Stimulated activated CD4-positive, alpha-beta T cell treated with anti-CD3 and anti-CD28 coated beads, Interleukin-1b, Interleukin-23, amount 100 ng/mL, for 4 hours (primary cell): ENCODE measurements at places on chromosomes 4 and X.

DNA sequence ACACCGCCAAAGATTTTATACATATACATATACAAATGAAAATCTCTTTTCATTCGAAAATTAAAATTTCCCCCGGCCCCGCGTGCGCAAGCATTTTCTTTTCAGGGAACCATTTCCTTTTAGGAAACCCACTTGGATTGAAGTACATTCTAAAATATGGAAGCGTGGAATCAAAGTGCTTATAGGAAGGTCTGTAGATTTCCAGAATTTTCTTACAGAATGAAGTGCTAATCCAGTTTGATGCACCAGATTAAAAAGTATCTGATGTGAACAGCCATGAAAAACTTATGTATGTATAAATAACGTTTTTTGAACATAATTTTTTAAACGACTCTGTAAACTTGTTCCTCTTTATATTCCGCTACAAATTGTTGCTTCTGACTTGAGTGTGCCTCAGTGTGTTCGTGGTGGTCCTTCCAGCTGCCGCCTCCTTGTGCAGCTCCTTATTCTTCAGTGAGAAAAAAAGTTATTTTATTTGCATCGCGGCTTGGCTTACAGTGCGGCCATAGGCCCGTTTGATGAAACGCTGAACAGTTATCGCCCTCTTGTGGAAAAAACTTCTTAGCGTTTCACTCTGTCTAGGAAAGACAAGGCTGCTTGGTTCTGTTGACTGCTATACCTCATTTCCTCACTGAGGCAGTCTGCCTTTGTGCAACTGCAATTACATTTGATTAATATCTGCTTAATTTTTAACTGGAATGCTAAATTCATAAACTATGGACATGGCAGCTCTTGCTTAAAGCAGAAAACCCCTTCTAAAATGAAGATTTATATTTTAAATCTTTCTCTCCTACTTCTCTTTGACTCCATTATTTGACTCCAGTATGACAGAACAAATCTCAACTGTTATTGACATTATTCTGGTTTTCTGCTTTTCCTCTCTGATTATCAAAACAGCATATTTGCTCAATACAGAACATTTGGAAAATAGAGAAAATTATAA lies 4.7 kb upstream of the NKX6-1 start:
- DNase-seq: no peak

- no peak for DNase-seq
Observed at GRCh38 chrX:13013363-13014110, 30.9 kb downstream of the FAM9C start.

DNA sequence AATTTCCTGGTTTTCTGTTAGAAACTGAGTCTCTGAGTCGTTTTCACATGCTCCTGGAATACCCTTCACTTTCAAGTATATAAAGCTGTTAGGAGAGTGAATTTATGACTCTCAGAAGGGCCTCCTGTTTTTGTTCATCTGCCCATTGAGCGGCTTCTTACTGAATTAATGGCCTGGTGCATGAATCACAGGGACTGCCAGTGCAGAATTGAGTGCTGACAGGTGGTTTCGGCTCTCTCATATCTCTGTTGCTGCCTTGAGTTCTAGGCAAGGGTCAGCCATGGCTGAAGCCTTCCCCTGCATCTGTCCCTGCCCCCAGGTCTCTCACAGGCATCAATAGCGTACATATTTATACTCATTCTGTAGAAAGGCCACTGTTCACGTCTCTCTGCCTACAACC lies 22.7 kb upstream of the SEPSECS start:
- no peak for DNase-seq

DNA sequence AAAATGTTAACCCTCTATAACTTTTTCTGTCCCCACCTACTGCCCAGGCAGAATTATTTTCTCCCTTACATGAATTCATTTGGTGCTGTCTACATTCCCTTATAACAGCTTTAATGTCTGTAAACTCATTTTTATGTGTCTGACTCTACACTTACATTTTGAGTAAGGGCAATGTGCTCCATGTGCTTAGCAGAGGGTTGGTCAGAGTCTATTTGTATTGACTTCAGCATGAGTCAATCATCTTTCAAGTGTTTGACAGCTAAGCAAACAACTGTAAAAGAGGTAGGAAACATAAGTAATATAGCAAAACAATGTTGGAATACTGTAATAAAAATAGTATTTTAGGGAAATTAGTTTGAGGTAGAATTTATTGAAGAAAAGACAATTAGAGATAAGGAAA lies 6.3 kb downstream of the IL15 start:
- DNase-seq: no peak

DNA sequence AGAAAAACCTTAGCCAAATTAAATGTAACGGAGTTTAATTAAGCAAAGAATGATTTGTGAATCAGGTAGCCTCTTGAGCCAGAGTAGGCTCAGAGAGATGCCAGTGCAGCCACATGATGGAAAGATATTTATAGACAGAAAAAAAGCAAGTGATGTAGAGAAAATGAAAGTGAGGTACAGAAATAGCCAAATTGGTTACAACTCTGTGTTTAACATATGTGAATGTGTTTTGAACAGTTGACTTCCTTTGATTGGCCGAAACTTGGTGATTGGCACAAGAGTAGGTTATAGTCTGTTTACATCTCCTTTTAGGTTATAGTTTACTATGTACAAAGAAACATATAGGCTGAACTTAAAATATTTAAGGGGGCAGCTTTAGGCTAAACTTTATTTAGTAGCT lies 459.9 kb upstream of the BOD1L1 start:
- DNase-seq: no peak

GRCh38 chr4:80026100-80026499 lies 46.9 kb downstream of the ANTXR2 start:
- no peak for DNase-seq

- DNase-seq: no peak
Observed at GRCh38 chrX:154040863-154041262, 21.2 kb upstream of the IRAK1 start.

DNA sequence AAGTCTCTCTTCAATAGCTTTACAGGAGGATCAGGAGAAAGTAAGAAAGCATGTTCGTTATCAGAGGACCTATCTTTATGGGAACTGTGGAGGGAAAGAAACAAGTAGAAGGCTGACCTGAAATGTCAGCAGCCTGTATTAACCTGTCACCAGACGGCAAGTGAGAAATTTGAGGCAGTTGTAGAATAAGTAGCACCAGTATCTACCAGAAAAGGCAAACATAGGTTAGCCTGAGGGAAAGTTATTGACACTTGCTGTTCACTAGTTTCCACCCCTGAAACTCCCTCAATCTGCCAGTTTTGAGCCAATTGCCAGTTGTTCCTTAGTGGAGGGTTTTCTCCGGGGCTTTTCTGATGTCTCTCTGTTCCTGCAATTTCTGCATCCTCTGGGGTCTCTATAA lies 36.4 kb downstream of the ZNF81 start:
- DNase-seq: no peak

DNA sequence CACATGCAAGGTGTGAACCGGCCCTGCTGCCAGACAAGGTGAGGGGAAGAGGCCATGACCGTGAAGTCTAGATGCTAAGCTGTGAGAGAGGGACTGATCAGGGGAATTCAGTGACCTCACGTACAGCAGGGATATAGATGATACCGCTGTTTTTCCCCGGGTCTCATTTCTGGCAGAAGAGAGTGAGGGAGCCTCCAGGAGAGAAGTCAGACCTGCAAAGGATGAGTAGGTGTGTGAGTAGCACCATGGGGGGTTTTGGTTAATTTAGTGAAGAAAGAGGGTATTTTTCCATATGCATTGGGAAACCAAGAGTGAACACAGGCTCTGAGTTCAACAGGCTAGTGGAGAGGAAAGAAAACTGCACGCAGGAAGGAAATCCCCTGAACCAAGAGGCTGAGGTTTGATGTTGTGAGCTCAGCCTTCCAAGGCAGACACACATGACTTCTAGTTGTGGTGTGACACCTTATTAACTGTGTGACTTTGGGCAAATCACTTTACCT lies 127.6 kb upstream of the GATB start:
- no peak for DNase-seq

GRCh38 chr4:85780664-85781063 lies 305.7 kb downstream of the ARHGAP24 start:
- DNase-seq: no peak

- DNase-seq: no peak
Observed at GRCh38 chr4:122017296-122017695, 65.4 kb upstream of the TRPC3 start.

- no peak for DNase-seq
Observed at GRCh38 chr4:175238827-175239517, 320.8 kb downstream of the ADAM29 start.

DNA sequence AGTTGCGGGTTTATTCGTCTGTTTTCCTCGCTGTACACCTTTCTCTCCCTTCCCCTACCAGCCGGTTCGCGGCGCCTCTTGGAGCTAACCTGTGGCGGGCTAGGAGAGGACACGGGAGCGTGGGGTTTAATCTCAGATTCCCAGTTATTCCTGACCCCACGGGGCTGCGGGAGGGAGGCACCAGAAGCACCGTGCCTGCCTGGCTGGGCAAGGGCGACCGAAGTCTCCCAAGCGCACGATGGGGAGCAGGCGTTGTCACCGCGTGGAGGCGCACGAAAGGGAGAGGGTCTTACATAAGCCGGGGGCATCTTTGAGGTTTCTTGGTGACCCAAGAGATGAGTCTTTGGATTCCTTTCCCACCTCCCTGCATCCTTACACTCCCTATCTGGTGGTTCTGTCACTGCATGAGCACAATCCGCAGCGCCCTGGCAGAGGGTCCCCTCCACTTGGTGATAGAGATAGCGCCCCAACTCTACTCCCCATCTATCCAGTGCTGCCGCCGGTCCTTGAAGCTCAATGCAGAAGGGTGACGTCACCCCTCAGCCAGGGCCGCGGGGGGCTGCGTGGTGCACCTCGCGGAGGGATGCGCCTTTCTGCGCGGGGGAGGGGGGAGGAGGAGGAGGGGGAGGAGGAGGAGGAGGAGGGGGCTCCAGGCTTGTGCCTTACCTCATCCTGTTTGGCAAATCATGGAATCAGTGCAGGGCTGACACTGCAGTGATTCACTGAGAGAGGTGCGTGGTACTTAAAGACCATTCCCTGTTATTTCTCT lies 793 bp downstream of the TSPAN7 start:
- DNase-seq: no peak

GRCh38 chr4:80592950-80593349 lies 257.4 kb downstream of the CFAP299 start:
- DNase-seq: no peak

DNA sequence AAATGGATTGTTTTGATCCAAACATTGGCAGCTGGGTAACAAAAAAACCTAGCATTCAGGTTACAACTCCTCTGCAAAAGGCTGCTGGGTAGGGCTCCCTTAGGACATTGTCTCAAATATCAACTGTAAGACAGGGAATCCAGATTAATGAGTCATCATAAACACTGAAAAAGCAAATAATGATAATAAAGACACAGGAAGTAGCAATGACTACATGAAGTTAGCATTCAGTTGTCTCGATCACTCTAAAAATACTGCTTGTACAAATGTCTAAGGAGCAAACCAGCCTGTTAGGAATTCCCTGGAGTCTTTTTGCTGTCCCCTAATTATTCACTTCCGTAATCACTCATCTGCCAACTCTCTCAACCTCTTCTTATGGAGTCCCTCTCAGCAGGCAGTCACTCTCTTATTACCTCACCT lies 259.2 kb downstream of the GPC3 start:
- no peak for DNase-seq

GRCh38 chrX:132716006-132716405 lies 227.2 kb upstream of the MBNL3 start:
- DNase-seq: no peak

DNA sequence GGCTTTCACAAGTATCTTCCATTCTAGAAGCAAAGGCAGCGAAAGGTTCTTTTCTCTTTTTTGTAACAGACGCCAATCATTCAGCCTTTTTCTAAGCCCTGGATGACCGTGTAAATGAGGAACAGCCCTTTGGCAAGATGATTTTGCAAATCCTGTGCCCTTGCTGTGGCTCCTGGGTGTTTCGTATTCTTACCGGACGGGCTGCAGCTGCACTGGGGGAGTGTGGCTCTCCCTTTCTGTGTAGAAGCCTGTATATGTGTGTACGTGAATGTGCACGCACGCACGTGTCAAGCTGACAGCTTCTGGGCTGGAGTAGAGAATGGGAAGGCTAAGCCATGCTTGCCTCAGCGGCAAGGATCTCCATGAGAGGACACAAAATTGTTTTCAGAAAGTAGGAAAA lies 8.2 kb downstream of the GRPEL1 start:
- DNase-seq: no peak

GRCh38 chr4:174053895-174054294 lies 229.6 kb downstream of the FBXO8 start:
- no peak for DNase-seq

DNA sequence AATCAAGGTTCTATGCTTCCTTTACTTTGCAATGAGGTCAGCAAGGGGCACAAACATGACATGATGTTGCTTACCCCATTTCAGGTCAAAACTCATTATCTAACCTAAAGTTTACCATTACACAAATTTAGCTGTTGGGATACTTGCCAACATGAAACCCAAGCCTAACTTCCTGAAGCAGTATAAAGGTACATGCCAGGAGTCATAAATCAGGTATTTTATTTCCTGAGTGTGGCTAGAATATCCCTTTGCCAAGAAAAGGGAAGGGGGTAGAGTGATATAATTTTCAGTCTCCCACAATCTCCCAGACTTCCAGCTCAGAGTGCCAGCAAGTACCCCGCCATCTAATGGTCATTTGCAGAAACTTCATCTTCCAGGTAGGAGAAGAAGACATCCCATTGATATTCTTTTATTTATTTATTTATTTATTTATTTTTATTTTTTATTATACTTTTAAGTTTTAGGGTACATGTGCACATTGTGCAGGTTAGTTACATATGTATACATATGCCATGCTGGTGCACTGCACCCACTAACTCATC lies 136.6 kb downstream of the NEXMIF start:
- no peak for DNase-seq

DNA sequence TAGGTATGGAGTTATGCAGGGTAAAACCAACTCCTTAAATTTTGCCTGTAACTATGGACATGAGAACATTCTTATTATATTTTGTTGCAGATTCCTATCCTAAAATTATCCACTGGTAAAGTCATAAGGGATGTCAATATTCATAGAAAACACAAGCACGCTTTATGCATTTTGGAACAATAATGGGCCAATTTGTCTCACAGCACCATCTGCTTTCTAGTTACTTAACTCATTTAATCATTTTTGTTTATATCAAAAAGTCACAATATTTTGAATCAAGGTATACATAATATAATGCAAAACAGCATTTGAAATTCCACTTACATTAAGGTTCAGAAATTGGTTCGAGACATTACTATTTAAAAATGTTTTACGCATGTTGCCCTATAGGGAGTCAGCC lies 203.0 kb downstream of the GABRG1 start:
- no peak for DNase-seq

GRCh38 chr4:10521424-10521823 lies 64.2 kb upstream of the ZNF518B start:
- DNase-seq: no peak

DNA sequence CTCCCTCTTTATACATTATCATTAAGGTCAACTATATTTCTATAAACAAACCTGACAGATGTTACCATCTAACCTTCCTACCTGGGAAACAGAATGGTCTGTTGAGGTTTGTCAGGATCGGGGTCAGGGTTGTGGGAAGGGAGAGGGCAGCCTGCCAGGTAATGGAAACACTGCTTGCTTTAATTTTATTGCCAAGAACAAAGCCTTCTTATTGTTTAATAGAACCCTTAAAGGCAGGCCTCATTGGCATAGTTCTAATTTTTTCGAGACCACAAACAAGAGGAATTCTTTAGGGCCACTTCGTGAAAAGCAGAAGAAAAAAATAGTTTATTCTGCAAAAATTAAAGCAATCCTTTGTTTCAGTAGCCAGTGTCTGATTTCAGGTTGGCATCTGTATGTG lies 113.2 kb downstream of the MID1 start:
- no peak for DNase-seq

- no peak for DNase-seq
Observed at GRCh38 chrX:23945206-23945605, 37.4 kb downstream of the CXorf58 start.

GRCh38 chr4:5515646-5516045 lies 192.7 kb downstream of the EVC2 start:
- no peak for DNase-seq
